Skin of body (tissue), 3 donors: ENCODE measurements at places on chromosomes 2 and 18. TPM values are rescaled to one million over a fixed set of nuclear protein-coding genes. Genes with fewer than 3 reads are reported as not detected.
A peak's percentile ranks its signal among the peaks of the same experiment; 100 is the strongest.

DNA sequence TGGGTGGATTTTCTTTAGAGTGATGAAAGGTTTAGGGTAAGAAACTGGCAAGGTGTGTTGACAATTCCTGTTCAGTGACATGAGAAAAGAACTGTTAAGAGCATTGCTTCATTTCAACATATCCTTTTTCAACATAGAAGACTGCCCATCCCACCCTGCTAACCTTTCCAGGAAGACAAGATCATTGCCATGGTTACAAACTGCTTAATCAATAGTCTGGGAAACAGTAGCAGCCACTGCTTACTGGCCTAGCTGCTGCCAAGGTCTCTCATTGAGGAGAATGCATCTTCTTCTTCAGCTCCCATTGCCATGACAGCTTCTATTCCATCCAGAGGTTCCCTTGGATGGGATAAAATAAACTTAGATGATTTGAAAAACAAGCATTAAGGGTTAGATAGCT, 212.1 kb downstream of the LRRTM1 start:
- DNase-seq, result no peak

Gene LIMS3
- 5.9 TPM for total RNA-seq

GRCh38 chr2:69188182-69188900, 175.4 kb downstream of the ANTXR1 start:
- DNase-seq, result no peak

Gene ANKRD53
- 2.1 TPM for total RNA-seq

DNA sequence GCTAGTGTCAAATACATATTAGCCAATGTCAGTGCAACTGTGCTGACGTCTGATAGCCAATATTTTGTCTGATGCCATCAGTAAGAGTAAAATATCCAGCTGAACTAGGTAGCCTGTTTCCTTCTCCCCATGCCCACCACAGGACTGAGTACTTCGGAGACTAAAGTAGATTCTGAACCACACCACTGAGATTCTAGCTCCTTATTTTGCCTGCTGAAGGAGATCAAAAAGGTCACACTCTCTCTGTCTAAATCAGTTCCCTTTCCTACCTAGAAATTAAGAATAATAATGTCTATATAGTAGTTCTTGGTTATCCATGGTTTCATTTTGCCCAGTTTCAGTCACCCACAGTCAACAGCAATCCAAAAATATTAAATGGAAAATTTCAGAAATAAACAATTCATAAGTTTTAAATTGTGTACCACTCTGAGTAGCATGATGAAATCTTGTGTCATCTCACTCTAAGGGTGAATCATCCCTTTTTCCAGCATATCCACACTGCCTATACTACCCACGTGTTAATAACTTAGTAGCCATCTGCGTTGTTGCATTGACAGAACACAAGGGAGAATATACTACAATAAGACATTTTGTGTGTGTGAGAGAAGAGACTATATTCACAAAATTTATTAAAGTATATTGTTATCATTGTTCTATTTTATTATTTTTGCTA, 1043.3 kb upstream of the PIK3C3 start:
- DNase-seq, result no peak

Gene KYNU
- total RNA-seq, result 3.2 TPM

DNA sequence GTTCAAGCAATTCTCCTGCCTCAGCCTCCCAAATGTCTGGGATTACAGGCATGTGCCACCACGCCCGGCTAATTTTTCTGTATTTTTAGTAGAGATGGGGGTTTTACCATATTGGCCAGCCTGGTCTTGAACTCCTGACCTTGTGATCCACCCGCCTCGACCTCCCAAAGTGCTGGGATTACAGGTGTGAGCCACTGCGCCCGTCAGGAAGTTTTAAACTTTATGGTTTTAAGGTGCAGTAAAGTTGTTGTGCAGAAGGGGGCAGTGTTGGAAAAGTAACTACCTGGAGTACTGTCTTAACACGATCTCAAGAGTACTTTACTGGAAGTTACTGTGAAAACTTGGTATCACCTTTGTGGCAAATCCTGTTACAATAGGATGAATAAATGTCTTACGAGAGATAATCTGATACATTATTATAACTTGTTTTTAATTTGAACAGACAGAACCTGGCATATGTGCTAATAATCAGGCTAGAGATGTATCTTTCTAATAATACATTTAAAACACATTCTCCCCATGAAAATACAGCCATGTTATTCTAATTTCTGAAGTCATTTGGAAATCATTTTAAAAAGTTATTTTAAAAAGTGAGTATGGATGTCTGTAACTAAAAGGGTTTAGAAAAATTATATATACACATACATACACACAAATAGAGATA, 10.8 kb downstream of the SPDYA start:
- peak; percentile 5 for DNase-seq

GRCh38 chr2:12935222-12935621, 218.5 kb downstream of the TRIB2 start:
- DNase-seq, result no peak

- no peak for DNase-seq
These were observed 18.9 kb upstream of the NFU1 start for GRCh38 chr2:69456154-69456553.

- no peak for DNase-seq
These were observed 9.9 kb downstream of the AQP12B start for GRCh38 chr2:240672701-240673190.

DNA sequence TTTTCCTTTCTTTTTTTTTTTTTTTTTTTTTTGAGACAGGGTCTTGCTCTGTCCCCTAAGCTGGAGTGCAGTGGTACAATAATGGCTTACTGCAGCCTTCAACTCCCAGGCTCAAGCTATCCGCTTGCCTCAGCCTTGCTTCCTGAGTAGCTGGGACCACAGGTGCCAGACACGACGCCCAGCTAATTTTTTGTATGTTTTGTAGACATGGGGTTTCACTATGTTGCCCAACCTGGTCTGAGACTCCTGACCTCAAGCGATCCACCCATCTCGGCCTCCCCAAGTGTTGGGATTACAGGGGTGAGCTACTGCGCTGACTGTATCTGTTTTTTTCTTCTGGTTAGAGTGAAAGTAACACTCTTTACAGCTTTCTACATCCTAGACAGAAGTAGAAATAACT, 240.3 kb upstream of the FBXO11 start:
- no peak for DNase-seq

DNA sequence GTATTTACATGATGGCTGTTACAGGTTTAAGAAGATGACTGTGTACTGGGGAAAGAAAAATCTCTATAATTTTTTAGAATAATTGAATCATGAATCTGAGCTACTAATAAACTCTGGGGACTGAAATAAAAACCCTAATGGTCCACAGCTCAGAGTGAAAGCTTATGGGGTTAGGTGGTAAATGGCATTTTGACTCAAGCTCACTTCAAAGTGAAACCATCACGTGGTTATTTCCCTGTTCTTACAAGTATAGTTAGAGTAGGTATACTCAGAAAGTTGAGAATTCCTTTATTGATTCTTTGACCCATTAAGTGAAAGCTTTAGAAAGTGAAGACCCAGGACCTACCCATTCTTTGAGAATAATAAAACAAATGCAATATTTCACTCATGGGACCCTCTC, 626.2 kb upstream of the SETBP1 start:
- no peak for DNase-seq

GRCh38 chr2:101704816-101705578, 7.5 kb downstream of the MAP4K4 start:
- DNase-seq, result no peak

Gene CTDSP1
- total RNA-seq, result 43.7 TPM

DNA sequence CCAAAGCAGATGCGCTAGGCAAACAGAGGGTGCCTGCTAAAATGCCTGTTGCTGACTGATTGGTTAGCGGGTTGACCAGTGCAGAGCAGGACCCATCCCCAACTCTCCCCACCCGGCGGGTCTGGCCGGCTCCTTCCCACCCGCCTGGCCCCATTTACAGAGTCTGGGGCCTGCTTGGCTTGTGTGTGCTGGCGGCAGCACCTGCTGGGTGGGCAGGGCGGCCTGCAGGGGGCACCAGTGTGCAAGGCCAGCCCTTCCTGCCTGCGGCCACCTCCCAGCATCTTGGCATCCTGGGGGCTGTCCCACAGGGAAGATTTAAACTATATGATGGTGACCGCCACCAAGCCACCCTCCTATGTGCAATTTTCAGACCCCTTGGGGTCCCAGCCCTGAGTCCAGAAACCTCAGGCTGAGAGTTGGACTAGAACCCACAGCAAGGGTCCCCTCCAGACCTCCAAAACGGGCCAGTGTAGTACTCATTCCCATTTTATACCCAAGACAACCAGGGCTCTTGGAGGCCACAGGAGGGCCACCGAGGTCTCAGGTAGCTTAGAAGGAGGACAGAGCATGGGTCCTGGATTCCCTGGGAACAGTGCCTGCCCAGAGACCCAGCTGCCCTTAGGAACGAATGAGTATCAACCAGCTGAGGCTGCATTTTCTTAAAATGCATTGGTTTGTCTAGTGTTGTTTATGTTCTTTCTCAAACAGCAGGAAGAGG, 173.6 kb downstream of the SMAD7 start:
- DNase-seq, result no peak
